ENCODE measurements at places on chromosomes 13 and 19.

DNA sequence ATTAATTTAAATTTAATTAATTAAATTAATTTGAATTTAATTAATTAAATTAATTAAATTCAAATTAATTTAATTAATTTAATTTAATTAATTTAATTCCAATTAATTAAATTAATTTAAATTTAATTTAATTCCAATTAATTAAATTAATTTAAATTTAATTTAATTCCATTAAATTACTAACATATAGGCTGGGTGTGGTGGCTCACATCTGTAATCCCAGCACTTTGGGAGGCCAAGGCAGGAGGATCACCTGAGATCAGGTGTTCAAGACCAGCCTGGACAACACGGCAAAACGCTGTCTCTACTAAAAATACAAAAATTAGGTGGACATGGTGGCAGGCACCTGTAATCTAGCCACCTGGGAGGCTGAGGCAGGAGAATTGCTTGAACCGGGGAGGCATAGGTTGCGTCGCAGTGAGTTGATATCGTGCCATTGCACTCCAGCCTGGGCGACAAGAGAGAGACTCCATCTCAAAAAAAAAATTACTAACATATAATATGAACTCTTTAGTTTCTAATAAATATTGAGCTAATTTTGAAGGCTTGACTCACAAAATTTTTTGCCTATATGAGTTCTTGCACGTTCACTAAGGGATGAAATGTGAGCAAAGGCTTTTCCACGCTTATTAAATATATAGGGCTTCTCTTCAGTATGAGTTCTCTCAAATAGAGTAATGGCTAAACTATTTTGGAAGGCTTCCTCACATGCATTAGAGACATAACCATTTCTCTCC lies 9.0 kb upstream of the USP29 start:
- no peak for DNase-seq

DNA sequence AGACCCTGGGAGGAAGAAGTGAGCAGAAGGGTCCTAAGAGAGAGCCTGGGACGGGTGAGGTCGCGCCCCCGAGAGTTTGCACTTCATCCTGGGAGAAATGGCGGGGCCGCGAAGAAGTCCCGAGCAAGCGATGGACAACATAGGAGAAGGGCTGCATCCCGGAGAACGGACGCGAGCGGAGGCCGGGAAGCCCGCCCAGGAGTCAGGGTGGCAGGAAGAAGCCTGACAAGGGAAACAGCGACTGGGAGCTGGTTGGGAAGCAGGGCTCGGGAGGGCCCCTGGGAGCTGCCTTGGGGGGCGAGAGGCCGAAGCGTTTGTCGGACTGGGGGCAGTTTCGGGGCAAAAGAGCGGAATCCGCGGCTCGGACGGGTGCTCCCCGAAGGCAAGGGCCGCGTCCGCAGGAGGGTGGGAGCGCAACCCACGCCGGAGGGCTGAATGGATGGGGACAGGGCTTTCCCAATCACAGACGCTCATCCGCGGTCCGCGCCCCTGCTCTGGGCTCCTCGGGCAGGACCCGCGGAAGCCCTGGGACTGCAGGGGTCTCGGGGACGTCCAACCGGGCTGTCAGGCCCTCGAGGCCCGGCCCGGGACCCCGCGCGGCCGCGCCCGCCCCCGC lies 469 bp downstream of the ABHD17A start:
- no peak for DNase-seq

DNA sequence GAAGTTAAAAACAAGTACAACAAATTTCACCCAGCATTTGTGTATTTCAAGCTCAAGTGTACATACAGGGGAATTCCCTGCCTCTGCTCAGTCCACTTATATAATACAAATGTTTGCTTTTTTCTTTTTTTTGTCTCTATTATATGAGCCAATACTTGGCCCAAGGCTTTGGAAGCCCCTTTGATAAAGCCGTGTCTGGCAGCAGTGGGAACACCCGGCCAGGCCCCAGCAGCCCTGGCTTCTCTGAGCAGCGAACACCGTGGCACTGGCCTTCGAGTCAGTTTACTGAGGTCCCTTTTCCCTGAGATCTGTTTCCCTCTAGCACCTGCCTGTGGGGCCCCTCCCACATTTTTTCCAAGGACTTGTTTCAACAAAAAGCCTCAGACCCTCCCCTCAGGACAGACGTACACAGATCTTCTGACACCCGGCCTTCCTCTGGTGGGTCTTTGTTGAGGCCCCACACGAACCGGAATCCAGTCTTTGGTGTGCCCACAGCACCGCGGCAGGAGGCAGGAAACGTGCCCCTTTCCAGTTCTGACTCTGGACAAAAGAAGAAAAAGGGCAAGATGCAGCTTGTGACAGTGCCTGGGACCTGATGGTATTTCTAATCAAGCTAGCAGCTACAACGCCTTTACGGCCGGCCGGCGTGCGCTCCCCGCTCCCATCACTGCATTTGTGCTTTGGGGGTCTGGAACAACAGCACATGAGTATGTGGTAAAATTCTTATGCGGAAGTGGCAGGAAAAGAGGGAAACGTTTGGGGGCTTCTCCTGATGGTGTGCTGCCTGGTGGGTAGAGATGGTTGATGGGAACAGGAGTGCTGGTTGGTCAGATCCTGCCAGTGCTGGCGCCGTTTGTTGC lies 13.8 kb downstream of the SIPA1L3 start:
- no peak for DNase-seq

DNA sequence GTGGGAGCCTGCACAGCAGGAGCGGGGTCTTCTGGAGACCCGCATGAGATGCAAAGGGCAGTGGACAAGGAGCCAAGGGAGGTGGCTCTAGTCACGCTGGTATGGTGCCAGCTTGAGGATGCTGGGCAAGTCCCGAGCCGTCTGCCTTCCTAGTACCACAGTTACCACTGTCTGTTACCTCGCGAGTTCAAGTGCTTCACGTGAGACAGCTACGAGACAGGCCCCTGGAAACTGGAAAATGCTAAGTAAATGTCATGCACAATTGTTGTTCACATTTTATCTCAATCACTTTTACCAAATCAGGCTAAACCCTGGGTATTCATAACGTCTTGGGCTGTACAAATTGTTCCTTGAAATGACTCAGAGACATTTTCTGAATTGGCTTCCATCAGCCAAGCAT lies 155.7 kb downstream of the TNFRSF19 start:
- no peak for DNase-seq

- no peak for DNase-seq
Observed at GRCh38 chr19:33368074-33368864, 5.2 kb upstream of the CEBPG start.

DNA sequence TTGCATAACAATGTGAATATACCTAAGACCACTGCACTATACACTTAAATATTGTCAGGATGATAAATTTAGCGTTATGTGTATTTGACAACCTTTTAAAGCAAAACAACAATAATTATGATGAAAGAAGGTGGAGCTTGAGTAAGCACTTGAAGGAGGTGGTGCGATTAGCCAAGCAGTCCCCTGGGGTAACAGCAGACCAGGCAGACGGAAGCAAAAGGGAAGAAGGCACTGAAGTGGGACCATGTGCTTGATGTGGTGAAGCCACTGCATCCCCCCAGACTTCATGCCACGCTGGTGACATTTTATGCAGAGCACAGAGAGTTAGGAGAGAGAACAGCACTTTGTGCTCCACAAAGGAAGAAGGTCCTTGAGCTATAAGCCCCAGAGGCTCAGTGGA lies 58.3 kb upstream of the ZNF507 start:
- DNase-seq = no peak

DNA sequence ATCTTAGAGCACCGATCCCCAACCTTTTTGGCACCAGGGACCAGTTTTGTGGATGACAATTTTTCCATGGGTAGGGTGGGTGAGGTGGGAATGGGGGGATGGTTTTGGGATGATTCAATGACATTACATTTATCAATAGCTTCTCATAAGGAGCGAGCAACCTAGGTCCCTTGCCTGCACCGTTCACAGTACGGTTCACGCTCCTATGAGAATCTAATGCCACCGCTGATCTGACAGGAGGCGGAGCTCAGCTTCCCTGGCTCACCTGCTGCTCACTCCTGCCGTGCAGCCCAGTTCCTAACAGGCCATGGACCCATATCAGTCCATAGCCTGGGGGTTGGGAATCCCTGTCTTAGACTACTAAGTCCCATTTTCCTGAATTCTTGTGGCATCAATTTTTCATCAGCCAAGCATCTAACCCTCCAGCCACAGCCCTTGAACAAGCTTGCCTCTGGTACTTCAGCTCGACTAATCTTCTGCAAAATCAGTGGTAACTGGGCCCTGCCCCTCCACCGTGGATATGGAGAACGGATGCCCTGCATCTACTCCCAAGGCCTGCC lies 37.0 kb upstream of the MAP3K10 start:
- DNase-seq = no peak

- DNase-seq = no peak
Observed at GRCh38 chr19:11422163-11423065, 3.3 kb upstream of the RGL3 start.
